T47D (cell line): ENCODE measurements at places on chromosomes 16 and 17.

DNA sequence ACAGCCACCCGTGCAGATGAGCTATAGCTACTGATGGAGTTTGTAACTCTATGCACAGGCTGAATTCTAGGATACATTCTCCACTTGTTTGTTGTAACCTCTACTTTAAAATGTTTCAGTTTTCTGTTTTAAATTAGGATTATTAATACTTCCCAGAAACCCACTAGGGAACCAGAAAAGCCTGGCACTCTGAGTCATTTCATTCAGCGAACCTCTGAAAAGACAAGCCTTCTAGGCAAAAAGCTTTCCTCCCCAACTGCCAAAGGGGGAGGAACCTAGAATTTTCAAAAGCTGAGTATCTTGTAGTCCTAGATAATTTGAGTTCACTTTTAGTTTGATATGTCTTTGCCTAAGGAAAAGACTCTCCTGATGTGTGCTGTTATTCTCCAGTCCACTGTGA, 43.2 kb downstream of the GOSR1 start:
- no peak for DNase-seq

DNA sequence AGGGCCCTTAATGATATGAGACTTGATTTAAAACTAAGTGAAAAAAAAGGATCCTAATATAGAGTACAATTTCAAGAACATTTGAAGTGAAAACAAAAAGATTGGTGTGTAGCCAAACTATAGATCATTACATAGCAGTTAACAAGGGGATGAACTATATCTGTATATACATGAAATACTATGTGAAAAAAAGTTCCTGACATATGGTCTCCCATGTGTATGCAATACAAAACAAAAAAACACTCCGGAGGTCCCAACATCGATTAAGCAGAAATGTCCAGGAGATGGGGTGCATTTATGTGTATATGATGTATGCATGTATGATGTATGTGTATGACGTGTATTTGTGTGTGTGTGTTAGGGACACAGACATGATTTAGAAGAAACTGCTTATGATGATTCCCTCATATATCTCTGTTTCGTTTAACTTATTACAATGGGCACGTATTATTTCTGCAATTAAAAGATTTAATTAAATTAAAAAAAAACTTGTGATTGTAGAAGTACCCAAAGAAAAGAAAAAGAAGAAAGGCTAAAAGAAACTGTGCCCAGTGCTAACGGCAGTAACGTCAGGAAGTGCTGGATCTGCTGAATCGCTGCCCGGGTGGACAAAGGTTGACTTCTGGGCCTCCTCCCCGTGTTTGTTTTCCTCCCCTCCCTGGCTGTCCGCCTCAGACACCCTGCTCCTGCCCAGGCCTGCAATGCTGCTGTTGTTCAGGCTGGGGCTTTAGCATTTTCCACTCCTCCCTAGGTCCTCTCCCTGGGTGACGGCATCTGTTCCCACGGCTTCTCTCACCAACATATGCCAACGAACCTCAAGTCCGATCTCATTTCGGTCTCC, 36.9 kb downstream of the TBX4 start:
- DNase-seq = no peak

- DNase-seq = no peak
Observed at GRCh38 chr17:62708587-62708986, 81.1 kb downstream of the MRC2 start.

- DNase-seq = no peak
Observed at GRCh38 chr17:47649972-47650524, 329 bp downstream of the KPNB1 start.

DNA sequence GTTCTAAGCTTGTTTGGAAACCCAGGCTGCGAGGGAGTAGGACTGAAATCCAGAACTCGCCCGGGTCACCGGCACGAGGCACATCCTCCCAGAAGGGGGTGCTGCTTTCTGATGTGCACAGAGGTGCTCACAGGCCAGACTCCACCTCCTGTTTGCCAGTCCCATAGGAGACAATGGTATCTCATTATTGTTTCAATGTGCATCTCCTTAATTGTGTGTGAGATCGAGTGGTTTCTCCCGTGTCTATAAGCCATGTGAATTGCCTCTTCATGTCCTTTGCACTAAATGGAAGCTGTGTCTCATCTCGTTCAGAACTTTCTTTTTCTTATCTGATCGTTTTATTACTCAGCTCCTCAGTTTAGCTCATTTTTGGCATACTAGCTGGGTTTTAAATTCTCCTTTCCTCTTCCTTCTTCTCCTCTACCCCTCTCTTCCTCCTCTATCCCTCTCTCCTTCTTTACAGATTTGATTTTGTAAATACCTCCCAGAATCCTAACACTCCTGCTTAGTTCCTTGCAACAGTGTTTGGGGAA, 32.1 kb upstream of the PRKCB start:
- DNase-seq = peak; percentile 52

- DNase-seq = no peak
Observed at GRCh38 chr16:8967132-8967821, 3.6 kb upstream of the USP7 start.

DNA sequence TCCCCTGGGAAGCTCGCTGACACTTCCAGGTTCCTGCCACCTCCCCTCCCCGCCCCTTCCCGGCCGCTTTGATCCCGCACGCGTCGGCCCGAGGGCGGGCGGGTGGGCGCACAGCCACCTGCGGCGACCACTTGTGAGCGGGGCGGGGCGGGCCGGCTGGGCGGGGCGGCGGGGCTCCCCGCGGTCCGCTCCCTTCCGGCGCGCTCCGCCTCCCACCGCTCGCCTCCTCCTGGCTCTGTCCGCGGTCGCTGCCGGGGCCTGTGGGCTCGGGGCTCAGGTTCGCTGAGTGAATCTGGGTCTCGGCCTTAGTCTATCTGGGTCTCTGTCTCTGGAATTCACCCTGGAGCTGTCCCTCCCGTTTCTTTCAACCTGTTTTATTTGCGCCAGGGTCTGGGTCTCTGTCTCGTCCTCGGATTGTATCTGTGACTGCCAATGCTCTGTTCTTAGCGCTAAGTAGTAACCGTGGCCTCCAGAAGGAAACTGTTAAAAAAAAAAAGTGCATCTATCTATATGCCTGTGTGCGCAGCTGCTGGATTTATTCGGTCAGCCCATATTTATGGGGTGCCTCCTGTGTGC, 2.7 kb upstream of the HES7 start:
- no peak for DNase-seq

- DNase-seq = no peak
Observed at GRCh38 chr16:84829168-84829965, 9.6 kb downstream of the CRISPLD2 start.

DNA sequence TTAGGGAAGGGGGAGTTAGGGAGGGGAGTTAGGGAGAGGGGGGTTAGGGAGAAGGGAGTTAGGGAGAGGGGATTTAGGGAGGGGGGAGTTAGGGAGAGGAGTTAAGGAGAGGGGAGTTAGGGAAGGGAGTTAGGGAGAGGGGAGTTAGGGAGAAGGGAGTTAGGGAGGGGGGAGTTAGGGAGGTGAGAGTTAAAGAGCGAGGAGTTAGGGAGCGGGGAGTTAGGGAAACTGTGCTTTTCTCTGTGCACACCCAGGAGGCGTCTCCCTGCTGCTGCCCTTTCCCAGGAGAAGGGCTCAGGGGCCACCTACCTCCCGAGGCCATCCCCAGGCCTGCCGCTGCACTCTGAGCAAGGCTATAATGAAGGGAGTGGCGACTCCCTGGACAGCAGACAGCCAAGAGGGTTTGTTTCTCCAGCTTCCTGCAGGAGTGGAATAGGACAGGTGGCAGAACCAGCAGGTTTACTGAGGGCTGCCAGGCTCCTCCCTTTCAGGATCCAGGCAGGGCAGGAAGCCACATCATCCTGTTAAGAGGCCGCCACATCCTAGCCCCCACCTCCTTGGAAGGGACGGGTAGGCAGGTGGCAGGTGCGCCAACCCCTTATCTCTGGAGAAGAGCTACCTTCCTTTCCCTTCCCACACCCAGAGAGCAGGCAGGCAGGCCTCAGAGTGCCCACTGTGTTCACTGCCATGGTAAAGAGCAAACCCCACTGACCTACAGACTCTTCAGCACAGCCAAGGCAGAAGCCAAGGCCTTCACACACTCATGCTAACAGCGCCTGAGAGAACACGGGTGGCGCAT, 4.3 kb downstream of the CANT1 start:
- peak; percentile 83 for DNase-seq

GRCh38 chr17:57104461-57105175, 19.6 kb downstream of the AKAP1 start:
- no peak for DNase-seq

- no peak for DNase-seq
Observed at GRCh38 chr17:39073916-39074315, 77.5 kb downstream of the PLXDC1 start.

- DNase-seq = no peak
Observed at GRCh38 chr16:84535408-84535807, 30.9 kb upstream of the MEAK7 start.

DNA sequence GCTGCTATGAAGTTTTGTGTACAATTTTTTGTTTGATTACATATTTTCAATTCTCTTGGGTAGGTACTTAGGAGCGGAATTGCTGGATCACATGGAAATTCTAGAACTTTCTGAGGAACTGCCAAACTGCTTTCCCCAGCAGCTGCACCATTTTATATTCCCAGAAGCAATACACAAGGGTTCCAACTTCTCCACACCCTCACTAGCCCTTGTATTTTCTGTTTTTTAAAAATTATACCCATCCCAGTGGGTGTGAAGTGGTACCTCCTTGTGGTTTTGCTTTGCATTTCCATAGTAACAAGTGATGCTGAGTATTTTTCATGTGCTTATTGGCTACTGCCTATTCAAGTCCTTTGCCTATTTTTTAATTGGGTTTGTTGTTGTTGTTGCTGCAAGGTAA, 20.9 kb downstream of the NACA2 start:
- DNase-seq = peak; percentile 63

- no peak for DNase-seq
Observed at GRCh38 chr16:11076259-11077018, 132.1 kb downstream of the CLEC16A start.

DNA sequence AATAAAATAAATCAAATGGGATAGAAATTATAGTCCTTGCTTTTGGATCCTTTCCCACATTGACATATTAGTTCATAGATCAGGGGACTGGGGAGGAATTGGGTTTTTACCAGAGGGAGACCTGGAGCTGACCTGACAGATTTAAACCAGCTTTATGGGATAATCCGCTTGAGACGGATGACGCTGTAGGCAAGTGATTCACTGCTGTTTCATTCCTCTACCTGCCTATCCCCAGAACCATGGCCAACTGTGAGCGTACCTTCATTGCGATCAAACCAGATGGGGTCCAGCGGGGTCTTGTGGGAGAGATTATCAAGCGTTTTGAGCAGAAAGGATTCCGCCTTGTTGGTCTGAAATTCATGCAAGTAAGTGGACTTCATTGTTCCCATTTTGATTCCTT, 2.1 kb downstream of the NME1 start:
- DNase-seq = no peak

DNA sequence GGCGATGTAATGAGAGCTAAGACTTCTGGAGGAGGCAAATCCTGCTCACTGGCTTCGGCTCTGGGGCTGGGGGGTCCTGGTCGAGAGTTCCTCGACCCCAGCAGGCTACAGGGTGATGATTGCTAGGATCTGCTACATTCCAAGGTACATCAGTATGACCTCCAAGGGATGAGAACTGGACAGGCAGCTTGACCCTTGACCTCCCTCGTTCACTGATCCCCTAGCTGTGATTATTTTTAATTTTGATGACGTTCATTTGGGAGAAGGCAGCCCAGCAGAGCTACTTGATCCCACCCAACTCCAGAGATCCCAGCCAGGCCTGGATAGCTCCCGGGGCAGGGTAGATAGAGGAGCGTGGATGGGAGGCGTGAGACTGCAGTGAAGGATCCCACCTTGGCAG, 242.3 kb downstream of the MAF start:
- DNase-seq = no peak

DNA sequence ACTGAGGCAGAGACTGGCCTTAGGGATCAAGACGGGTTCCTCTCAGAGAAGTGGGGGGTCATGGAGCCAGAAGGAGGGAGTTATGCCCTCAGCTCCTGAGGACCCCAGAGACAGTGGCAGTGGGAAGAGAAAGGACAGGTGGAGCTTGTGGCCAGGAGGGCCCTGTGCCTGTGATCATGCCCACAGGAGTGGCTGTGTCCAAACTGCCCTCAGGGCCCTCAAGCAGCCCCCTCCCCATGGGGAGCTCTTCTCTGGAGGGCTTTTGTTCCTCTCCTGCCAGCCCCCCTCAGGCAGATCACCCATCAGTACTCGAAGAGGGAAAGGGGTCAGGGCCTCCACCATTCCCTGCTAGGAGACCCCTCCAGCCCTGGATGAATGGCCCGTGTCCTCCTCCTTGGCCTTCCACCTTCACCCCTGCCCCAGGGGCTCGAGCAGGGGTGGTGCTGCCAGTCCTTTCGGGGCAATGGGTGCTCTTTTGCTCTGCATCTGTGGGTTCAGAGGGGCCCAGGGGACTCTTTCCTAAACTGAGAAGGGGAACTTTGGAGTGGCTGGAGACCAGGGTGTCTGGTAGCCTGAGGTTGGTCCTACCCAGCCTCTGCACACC, 52.7 kb downstream of the BEAN1 start:
- no peak for DNase-seq

DNA sequence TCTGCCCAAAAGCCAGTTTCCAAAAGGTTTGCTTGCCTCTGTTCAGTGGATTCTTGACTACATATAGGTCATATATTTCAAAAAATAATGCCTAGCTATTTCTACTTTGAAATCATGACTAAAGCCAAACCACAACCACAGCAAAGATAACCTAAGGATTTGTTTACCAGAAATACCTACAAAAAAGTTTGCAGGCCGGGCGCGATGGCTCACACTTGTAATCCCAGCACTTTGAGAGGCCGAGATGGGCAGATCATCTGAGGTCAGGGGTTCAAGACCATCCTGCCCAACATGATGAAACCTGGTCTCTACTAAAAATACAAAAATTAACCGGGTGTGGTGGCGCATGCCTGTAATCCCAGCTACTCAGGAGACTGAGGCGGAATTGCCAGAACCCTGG, 15.2 kb downstream of the CARHSP1 start:
- DNase-seq = no peak

GRCh38 chr17:27893841-27894503, 807 bp upstream of the LYRM9 start:
- DNase-seq = no peak

DNA sequence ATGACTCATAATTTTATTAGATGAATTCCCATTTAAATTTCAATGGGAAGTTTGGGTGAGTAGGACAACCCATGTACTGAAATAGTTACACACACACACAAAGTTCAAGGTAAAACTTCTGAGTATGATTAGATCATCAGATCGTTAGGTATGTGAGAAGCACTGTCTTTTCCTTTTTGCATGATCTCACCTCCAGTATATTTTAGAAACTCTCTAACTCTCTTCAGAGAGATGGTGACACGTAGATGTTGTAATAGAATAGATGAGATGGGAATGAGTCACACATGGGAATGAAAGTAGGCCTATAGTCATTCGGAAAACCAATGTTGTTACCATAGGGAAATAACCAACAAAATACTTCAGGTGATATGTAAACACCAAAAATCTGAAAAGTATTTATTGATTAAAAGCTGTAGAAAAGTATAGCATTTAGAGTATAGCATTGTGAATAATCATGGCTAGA, 22.2 kb downstream of the KRT23 start:
- no peak for DNase-seq

DNA sequence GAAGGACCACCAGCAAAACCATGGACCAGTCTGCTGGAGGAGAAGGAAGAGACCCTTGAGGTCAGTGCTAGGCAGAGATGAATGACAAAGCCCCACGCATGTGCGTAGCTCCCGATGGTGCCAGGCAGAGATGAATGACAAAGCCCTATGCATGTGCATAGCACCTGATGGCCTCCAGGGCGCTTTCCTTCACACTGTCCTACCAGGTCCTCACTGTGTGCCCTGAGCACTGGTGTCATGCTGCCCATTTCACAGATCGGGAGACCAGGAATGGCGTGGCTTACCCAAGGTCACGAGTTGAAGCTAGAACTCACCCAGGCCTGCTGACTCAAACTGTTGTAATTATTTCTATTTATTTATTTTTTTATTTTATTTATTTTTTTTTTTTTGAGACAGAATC, 149.6 kb downstream of the KATNIP start:
- no peak for DNase-seq

GRCh38 chr17:69815406-69815805, 259.6 kb upstream of the KCNJ16 start:
- no peak for DNase-seq
